ENCODE measurements at places on chromosomes 4 and X. TPM values are rescaled to one million over a fixed set of nuclear protein-coding genes. Genes with fewer than 3 reads are reported as not detected.

The EDA gene
- total RNA-seq = 0.76 TPM

The CHRDL1 gene
- total RNA-seq = not detected

The RASL11B gene
- total RNA-seq = 0.13 TPM

The RAB9B gene
- 0.31 TPM for total RNA-seq

The PDLIM3 gene
- not detected for total RNA-seq

The CCDC110 gene
- total RNA-seq = not detected

The IRF2 gene
- 59.7 TPM for total RNA-seq

The PPEF2 gene
- total RNA-seq = 0.65 TPM

The CMC4 gene
- total RNA-seq = 5.6 TPM

DNA sequence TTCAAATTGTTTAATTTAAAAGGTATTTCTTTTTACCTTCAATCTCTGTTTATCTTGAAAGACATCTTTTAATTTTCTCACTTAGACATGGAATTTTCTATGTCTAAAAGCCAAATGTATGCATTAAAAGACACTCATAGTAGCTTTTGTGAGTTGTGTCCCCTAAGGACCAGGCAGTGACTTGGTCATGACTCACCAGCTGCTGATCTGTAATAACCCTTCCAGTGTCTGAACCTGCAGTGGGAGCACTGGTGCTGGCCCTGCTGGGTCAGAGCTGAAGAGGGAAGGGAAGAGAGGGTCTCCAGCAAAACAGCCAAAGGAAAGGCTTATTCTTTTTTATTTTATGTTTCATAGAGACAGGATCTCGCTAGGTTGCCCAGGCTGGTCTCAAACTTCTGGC, 31.1 kb upstream of the SH3D19 start:
- no peak overlapping the region for H3K4me3 ChIP-seq
- H3K27me3 ChIP-seq = peaks cover 20% of the 10 kb centered on the region
- H3K4me1 ChIP-seq = no peaks in the 10 kb centered on the region
- DNase-seq = no peak

DNA sequence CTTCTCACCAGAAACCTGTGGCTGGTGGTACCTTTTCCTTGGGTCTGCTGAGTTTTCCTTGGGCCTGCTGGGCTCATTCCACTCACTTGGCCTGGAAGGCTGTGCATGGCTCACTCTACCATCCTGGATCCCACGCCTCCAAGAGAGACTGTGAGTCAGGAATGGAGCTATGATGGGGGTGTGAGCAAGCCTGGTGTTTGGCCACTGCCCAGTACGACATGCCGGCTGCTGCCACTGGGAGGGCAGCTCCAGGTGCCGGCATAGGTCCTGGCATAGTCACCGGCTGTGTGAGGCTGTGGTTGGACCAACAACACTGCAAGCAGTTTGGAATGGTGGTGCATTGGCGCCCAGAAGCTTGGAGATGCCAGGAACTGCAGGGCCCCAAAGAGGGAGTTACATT, 721.7 kb downstream of the PCDH18 start:
- H3K27me3 ChIP-seq = no peaks in the 10 kb centered on the region
- H3K4me1 ChIP-seq = no peaks in the 10 kb centered on the region
- H3K4me3 ChIP-seq = no peak overlapping the region

DNA sequence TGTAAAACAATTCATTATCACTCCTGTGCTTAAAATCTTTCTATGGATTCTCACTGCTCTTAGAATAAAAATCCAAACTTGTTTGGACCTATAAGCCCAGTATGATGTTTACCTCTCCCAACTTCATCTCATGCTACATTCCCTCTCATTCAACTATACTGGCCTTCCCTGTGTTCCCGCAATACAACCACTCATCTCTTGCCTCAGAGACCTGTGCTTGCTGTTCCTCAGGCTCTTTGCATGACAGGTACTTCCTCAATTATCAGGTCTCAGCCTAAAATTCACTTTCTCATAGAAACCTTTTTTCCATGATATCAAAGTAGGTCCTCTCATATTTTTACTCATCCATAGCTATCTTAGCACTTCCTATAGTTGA, 71.7 kb downstream of the ENOX2 start:
- H3K27me3 ChIP-seq = no peaks in the 10 kb centered on the region
- H3K36me3 ChIP-seq = no peaks in the 10 kb centered on the region
- DNase-seq = no peak
- no peak overlapping the region for H3K4me3 ChIP-seq
- no peak overlapping the region for H3K27ac ChIP-seq

- no peaks in the 10 kb centered on the region for H3K27me3 ChIP-seq
- peaks cover 48% of the 10 kb centered on the region for H3K36me3 ChIP-seq
- no peak overlapping the region for H3K4me3 ChIP-seq
- no peak for DNase-seq
Observed at GRCh38 chrX:136731207-136731782, 49.4 kb downstream of the ARHGEF6 start.

GRCh38 chr4:150849016-150849415, 166.1 kb downstream of the LRBA start:
- no peak overlapping the region for H3K27ac ChIP-seq
- H3K27me3 ChIP-seq = no peaks in the 10 kb centered on the region
- DNase-seq = no peak
- H3K36me3 ChIP-seq = peaks cover 29% of the 10 kb centered on the region

- no peaks in the 10 kb centered on the region for H3K36me3 ChIP-seq
- no peaks in the 10 kb centered on the region for H3K27me3 ChIP-seq
- no peak overlapping the region for H3K27ac ChIP-seq
- H3K4me3 ChIP-seq = no peak overlapping the region
- no peaks in the 10 kb centered on the region for H3K4me1 ChIP-seq
Observed at GRCh38 chrX:67558267-67558666, 14.4 kb downstream of the AR start.

- H3K4me1 ChIP-seq = peaks cover 45% of the 10 kb centered on the region
- no peak overlapping the region for H3K4me3 ChIP-seq
- H3K36me3 ChIP-seq = peaks cover 45% of the 10 kb centered on the region
- H3K27me3 ChIP-seq = no peaks in the 10 kb centered on the region
- no peak for DNase-seq
- no peak overlapping the region for H3K27ac ChIP-seq
Observed at GRCh38 chr4:73252001-73252400, 6.6 kb downstream of the ANKRD17 start.

DNA sequence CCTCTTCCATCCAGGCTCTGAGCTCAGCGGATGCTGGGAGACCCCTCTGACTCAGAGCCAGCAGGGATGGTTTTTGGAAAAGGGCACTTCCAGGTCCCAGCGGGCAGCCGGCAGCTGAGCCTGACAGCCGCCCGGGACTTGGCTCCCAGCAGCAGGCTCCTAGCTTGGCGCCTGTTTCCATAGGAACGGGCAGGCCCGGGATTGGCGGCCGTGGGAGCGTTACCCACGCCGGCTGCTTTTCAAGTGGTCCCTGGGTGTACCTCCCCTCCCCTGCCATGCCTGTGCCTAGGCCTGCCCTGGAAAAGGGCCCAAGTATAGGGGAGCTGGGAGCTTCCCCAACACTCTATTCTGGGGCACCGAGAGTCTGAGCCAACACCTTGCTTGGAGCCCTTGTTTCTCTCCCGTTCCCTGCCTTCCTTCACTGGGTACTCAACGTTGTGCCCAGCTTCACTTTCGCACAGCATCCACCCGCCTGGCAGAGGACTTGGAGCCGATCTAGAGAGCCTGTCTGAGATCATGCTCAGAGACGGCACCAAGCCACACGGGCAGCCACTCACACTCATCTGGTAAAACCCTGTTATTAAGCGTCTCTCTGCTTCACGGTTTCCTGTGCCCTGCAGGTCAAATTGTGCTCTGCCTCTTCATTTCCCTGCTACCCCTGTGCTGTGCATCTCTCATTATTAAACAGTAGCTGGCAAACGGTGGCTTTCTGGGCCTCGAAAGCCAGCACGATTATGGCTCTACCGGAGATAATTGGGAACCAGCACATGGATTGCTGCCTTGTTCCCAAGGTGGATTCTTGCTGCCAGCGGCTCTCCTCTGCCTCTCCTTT, 521.5 kb downstream of the BCOR start:
- no peak overlapping the region for H3K27ac ChIP-seq
- H3K36me3 ChIP-seq = no peaks in the 10 kb centered on the region
- no peaks in the 10 kb centered on the region for H3K27me3 ChIP-seq

GRCh38 chr4:25862411-25863346, at the start of gene SEL1L3:
Gene SEL1L3 (minus strand): TSS chr4:25862988. CDS start chr4:25862836, 152 bp downstream.
- peak within 1 kb of the TSS; percentile 98 for H3K27ac ChIP-seq
- H3K27me3 ChIP-seq = no peaks in the 10 kb centered on the region
- DNase-seq = peak; percentile 53
- H3K36me3 ChIP-seq = peaks cover 27% of the 10 kb centered on the region

DNA sequence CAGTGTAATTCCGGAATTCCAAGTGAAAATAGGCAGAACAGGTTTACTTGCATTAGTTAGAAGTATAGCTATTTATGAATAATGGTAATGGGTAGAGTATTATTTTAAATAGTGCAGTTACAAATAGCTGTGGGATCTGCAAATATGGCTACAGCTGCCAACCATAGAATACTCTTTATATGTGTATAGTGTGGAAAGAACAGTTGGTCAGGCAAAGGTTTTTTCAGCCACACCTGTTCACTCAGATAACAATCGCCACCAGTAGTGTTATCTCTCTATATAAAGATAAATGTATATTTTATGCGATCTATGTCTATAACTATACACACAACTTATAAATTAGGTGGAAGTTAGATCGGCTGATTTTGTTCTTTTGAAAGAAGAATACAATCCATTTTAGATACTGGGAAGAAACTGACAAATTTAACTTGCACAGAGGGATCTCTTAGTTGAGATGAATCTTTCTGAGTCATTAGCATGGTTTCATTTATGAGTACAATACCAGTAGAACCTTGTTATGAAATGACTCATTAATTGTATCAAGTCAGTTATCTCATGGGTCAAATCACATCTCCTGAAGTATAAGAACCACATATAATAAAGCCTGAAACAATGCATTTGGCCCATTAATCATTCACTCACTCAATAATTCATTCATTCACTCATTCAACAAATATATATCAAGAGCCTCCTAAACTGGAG, 100.9 kb upstream of the NR3C2 start:
- no peaks in the 10 kb centered on the region for H3K4me1 ChIP-seq
- H3K27ac ChIP-seq = no peak overlapping the region
- no peaks in the 10 kb centered on the region for H3K27me3 ChIP-seq
- no peaks in the 10 kb centered on the region for H3K36me3 ChIP-seq

GRCh38 chr4:76311896-76312331, 5.4 kb downstream of the STBD1 start:
- no peak overlapping the region for H3K4me3 ChIP-seq
- peaks cover 25% of the 10 kb centered on the region for H3K27me3 ChIP-seq
- H3K4me1 ChIP-seq = peaks cover 3% of the 10 kb centered on the region

DNA sequence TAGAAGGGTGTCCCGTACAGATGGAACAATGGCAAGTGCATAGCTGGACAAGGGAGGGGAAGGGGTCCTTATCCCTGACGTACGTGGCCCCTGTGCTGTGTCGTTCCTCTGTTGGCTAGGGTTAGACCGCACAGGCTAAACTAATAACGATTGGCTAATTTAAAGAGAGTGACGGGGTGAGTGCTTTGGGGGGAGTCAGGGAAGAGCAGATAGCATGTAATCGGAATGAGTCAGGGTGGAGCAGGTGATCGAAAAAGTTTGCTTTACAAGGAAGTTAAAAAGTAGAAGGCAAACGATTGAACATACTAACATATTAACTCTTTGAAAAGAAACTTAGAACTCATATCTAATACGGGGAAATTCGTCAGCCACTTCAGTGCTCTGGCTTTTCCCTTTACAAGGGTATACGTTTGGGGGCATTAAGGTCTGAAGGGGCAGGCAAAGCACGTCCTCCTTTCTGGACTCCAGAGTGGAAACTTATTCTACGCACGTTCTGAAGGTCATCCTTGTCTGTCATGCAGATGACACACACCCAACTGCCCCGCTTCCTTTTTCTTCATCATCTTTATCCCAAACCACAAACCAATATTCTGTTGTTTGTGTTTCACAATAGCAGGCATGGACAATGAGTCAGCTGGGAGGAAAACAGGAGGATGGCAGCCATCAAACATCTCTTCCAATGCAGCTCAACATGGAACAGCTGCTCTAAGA, 10.2 kb upstream of the CRLF2 start:
- H3K27me3 ChIP-seq = no peaks in the 10 kb centered on the region
- DNase-seq = no peak

DNA sequence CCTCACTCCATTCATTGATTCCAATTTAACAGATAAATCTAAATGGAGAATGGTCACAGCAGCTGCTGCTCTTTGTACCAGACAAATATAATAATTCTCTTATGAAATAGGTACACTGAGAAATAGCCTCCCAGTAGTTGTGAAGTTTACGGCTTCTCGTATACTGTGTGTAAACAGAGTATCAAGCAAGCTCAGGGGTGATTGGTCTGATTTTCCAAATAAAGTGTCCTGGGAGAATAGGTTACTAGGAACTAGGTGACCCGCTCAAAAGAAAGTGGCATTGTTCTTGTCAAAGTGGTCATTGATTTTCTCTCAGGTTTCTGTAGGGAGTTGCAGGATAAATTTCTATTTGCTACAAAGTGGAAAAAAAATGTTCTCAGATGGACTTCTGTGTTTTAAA, 838.2 kb downstream of the RAPGEF2 start:
- no peak for DNase-seq
- no peaks in the 10 kb centered on the region for H3K4me1 ChIP-seq
- H3K27me3 ChIP-seq = no peaks in the 10 kb centered on the region
- H3K27ac ChIP-seq = no peak overlapping the region

DNA sequence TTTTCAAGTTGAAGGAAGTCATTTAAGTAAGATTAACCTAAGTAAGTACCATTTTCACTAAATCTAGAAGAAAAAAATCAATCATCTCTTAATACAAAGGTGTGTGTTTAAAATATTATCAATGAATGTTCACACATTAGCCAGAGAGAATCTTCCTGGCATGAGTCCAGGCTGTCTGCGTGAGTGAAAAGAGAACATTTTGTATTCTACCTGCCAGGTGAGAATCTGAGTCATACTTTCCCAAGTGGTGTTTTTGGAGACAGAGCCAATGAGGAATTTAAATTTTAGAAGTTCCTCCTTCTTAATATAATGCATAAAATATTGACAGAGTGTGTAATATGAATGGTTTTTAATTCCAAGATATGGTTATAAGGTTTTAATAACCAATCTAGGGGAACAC, 371.8 kb upstream of the NR3C2 start:
- no peak overlapping the region for H3K27ac ChIP-seq
- H3K27me3 ChIP-seq = no peaks in the 10 kb centered on the region
- H3K4me1 ChIP-seq = no peaks in the 10 kb centered on the region

Measured in activated CD8-positive, alpha-beta T cell treated with anti-CD3 and anti-CD28 coated beads, Interleukin-2, amount 10 ng/mL, durations not matched to agents 7 days and 5 days (primary cell).